ENCODE measurements at places on chromosomes 16 and 17.

- no peak for DNase-seq
Measured at GRCh38 chr17:67680445-67681224, 37.1 kb upstream of the NOL11 start.

DNA sequence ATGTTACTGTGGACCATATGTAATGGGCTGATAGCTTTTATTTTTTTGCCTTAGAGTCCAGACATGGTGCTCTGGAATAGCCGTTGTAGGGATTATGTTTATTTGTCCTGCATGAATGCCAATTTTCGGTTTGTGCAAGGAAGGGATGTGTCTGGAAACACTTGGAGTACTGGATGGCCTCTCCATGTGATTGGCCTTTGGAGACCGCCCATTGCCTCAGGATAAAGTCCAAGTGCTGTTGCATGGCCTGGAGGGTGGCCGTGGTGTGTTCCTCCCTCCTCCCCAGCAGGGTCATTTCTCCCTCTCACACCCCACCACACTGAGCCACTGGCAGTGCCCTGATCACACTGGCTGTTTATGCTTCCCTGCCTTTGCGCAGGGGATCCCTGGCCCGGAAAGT is 93.9 kb downstream of the MSI2 start:
- DNase-seq: no peak

DNA sequence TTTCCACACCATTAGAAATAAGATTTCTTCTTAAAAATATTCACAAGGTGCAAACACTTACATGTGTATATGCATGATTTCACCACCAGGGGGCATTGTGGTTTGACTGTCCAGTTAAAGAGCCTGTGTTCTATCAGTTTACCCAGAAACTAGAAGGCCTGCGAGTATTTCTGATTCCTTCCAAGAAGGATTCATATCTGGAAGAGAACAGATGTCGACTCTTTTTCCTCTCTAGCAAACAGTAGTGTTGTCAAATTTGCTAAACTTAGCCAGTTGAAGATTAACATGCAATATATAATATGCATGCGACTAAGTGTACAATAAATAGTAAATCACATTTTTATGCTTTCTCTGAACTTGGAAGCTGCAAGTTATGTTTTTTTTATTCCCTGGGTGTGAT is 404.1 kb downstream of the WWOX start:
- DNase-seq: peak; percentile 69

GRCh38 chr17:73769479-73769878 is 125.2 kb upstream of the SDK2 start:
- no peak for DNase-seq

- no peak for DNase-seq
Measured at GRCh38 chr16:15966836-15967546, 17.6 kb downstream of the ABCC1 start.

GRCh38 chr17:58387834-58388233 is 29.5 kb downstream of the RNF43 start:
- no peak for DNase-seq

DNA sequence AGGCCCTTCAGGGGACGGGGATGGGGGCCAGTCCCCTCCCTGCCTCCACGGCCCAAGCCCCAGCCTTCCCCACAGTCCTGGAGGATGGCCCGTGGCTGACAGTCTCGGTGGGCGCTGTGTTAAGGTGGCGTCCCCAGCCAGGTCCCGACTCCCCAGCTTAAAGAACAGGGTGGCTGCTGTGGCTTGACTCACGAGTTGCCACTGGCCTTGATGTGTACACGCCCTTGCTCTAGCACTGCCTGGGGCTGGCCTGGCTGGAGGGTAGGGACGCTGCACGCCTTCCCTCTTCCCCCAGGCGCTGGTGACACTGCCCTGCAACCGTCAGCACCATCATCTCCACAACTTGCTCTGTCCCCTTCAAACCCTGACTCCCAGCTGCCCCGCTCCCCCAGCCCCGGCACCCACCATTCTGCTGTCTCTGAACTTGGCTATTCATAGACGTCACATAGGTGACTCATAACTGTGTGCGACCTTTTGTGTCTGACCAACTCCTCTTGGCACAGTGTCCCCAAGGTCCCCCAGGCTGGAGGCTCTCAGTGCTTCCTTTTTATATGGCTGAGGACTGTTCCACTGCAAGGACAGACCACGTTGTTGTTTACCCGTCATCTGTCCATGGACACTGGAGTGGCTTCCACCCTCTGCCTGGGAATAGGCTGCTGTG is 6.3 kb downstream of the GNPTG start:
- DNase-seq: no peak

GRCh38 chr17:48704361-48705248 is 17.7 kb downstream of the PRAC1 start:
- DNase-seq: no peak

DNA sequence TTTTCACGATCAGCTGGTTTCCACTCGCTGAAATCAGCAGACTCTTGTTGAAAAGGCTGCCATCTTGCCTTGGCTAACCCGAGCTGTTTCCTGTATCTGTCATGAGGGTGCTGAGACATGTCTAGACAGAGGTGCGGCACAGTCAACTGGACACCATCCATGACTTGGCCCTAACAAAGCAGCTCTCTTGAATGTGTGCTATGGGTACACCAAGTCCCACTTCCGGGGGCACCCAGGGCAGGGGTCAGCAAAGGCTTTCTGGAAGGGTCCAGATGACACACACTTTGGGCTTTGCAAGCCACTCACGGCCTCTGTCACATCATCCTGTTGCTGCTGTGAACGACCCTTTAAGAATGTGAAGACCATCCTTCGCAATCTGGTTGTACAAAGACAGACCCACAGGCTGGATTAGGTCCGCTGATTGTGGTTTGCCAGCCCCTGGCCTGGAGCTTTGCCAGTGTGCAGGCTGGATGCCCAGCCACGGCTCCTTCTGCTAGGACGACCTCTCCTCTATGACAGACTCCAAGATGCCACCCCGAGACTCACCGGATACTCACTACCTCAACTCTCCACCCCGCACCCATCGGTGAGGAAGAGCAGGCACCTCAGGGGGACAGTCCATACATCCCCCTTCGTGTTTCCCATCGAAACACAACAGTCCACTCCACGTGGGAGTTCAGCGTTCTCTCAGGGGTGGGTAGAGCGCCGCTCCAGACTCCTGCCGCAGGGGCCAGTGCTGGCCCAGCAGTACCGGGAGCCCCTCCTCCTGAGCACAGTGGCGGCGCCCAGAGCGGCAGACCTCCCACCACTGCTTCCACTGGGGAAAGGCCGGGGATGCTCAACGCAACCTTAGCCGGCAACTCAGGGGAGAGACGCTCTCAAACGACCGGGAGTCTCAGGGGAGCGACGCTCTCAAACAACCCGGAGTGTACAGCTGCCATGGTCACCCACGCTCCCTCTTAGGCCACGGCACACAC is 123.5 kb downstream of the ANKRD11 start:
- DNase-seq: no peak

- DNase-seq: no peak
Measured at GRCh38 chr16:68360956-68361355, 50.1 kb downstream of the PRMT7 start.

GRCh38 chr16:75092777-75093176 is 23.8 kb downstream of the LDHD start:
- no peak for DNase-seq

DNA sequence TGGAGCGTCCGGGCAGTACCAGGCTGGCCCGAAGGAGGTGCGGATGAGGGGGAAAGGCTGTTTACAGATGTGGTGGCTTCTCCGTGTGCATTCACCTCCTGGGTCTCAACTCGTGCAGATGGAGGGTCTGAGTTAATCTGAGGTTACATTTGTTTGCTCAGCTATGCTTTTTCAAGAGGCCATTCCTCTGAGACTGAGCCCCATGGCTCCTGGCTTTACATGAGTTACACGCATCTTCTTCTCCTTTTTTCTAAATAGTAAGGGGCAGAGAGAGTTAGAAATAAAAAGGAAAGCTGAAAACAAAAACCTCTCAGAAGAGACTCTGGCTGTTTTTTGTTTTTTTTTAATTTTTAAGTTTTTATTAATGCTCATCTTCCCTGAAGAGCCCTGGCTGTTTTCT is 29.0 kb downstream of the IRF8 start:
- peak; percentile 67 for DNase-seq

- peak; percentile 63 for DNase-seq
Measured at GRCh38 chr17:39393736-39394135, 7.7 kb downstream of the FBXL20 start.

- no peak for DNase-seq
Measured at GRCh38 chr16:74291577-74292208, 4.9 kb upstream of the PSMD7 start.

GRCh38 chr17:38922538-38923297 is 2.7 kb upstream of the LASP1NB start:
- DNase-seq: peak; percentile 48

DNA sequence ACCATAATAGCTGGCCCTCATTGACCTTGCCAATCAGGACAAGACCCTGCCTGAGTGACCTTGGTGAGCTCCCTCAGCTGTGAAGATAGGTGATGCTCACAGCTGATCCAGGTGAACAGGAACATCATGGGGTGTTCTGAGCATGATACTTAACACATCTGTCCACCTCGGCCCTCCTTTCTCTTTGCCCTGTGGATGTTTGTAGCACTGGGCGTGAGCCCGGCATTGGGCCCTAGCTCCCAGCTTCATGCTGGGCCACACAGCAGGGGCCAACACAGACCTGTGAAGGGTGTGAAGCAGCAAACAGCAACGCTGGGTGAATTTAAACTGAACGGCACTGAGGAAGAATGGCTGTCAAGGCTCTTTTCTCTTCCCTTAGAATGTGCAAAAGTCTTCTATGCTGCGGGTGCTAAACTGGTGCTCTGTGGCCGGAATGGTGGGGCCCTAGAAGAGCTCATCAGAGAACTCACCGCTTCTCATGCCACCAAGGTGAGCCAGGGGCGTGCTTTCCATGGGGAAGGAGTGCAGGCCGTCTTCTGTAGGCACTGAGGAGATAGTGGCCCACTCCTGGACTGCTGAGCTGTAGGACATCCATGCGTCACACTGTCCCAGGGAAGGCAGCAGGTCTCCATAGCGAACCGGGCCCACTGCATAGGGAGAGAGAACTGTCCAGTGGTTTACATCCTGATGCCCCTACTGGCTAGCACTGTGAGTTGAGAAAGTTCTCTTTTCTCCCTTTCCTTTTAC is 35.9 kb downstream of the TMEM11 start:
- no peak for DNase-seq

DNA sequence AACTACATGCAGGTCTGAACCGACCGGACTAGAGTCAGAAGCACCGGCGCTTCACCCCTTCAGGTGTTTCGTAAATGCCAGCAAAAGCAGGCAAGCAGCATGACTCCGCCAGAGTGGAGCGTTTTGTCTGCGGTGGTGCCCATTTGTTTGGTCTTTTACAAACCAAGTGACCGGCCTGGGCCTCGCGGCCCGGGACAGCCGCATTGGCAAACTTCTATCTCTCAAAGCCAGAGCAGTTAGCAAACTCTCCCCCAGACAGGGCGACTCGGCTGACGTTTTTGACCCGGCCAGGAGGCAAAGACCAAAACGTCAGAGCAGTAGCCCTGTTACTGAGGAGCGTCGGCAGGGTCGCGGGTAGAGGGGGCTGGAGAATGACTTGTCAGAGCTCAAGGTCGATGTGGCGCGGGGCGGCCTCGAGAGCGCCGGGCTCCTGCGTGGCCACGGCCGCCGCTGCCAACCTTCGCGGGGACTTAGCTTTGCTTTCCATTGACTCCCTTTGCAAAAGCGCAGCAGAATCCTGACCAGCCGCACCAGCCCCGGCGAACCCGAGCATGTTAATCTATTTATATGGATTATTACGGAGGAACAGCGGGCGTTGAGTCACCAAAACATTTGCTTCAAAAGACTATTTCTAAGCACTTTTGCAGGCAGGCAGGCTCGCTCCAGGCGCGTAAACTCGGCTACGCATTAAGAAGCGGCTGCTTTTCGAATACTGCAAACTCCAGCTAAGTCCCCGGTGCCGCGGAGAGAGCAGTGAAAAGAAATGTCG is 763 bp upstream of the SOX9 start:
- DNase-seq: peak; percentile 80

- no peak for DNase-seq
Measured at GRCh38 chr16:54620197-54620596, 310.5 kb upstream of the IRX5 start.

GRCh38 chr17:64386412-64387144 is 4.1 kb downstream of the PECAM1 start:
- no peak for DNase-seq

- no peak for DNase-seq
Measured at GRCh38 chr16:67790071-67790470, 16.3 kb downstream of the RANBP10 start.

DNA sequence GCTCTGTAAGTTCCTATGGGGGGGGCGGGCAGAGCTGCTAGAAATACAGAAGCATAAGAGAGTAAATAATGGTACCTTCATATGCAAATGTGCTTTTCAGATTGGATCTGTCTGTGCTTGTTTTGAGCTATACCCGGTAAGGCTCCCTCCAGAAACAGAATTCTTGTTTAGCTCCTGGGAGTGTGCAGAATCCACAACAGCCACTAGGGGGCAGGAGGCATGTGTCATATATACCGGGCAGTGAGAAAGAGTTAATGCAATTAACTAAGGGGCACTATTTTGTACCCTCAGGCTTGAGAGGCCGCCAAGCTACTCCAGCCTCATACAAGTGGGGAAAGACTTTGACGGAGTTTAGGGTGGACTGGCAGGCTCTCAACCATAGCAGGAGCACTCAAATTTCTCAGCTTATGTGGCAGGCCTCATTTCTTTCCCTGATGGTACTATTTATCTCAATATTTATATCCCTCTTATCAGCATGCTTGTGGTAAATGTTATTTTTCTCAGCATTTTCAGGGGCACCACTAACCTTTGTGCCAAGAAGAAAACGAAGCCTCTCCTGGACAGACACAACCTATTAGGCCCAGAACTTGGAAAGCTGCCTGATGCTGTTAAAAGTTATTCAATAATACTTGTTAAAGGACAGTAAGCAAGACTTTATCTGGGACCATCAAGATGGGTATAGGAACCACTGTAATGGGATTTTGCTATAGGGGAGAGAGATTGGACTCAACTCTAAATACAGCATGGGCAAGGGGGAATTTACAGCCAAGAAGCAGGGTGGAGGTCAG is 10.7 kb upstream of the CENPV start:
- peak; percentile 93 for DNase-seq

DNA sequence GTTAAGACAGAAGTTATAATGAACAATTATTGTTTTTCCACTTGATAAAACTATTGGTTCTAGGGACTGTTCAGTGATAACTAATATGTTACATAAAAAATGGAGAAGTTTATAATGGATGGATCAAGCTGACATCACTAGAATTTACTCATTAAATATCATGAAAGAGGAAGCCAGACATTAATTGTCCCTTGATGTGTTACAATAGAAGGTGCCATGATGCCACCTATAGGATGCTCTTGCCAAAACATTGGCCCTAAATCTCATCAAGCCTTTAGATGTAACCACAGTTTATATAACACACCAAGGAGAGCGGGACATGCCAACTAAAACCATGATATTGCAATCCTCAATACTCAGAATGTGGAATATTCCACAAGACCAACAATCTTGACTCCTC is 147.9 kb upstream of the MON1B start:
- peak; percentile 79 for DNase-seq
